ENCODE measurements at places on chromosomes 2 and 18. TPM values are rescaled to one million over a fixed set of nuclear protein-coding genes. Genes with fewer than 3 reads are reported as not detected.
A peak's percentile ranks its signal among the peaks of the same experiment; 100 is the strongest.

The MC5R gene
- not detected for total RNA-seq

The ASTL gene
- total RNA-seq, result not detected

The GAREM2 gene
- total RNA-seq, result 1.7 TPM

The BMP10 gene
- not detected for total RNA-seq

The STEAP3 gene
- 26.3 TPM for total RNA-seq

The VWC2L gene
- total RNA-seq, result not detected

The MALL gene
- total RNA-seq, result 32.4 TPM

The SPP2 gene
- not detected for total RNA-seq

The TAF4B gene
- total RNA-seq, result 2.8 TPM

The GPAT2 gene
- 11.0 TPM for total RNA-seq

DNA sequence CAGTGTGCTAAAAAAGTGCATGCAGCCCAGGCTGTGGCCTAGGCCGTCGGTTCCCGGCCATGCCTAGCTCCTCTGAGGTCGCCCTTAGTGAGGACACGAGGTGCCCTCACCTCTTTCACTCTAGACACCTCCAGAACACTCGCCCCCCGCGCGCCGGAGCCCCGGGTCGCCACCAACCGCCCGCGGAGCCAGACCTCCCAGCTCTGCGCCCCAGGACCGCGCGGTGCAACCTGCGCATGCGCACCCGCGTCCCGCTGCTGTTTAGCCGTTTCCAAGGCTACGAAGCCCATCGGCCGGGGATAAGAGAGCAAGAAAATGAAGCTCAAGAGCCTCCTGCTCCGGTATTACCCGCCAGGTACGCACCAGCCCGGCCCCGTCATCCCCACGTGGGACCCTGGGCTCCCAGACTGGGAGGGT is at the start of gene DAW1:
DAW1 (plus strand) TSS at position 257 of the 417 bp plus-strand sequence; CDS start at position 316, 59 bp downstream.
- DNase-seq, result peak; percentile 62
- H3K27ac ChIP-seq, result peak within 1 kb of the TSS; percentile 55
- H3K4me3 ChIP-seq, result peak within 1 kb of the TSS; percentile 45
- no peaks in the 10 kb centered on the region for H3K36me3 ChIP-seq
- peaks cover 9% of the 10 kb centered on the region for H3K4me1 ChIP-seq
- H3K27me3 ChIP-seq, result no peaks in the 10 kb centered on the region

DNA sequence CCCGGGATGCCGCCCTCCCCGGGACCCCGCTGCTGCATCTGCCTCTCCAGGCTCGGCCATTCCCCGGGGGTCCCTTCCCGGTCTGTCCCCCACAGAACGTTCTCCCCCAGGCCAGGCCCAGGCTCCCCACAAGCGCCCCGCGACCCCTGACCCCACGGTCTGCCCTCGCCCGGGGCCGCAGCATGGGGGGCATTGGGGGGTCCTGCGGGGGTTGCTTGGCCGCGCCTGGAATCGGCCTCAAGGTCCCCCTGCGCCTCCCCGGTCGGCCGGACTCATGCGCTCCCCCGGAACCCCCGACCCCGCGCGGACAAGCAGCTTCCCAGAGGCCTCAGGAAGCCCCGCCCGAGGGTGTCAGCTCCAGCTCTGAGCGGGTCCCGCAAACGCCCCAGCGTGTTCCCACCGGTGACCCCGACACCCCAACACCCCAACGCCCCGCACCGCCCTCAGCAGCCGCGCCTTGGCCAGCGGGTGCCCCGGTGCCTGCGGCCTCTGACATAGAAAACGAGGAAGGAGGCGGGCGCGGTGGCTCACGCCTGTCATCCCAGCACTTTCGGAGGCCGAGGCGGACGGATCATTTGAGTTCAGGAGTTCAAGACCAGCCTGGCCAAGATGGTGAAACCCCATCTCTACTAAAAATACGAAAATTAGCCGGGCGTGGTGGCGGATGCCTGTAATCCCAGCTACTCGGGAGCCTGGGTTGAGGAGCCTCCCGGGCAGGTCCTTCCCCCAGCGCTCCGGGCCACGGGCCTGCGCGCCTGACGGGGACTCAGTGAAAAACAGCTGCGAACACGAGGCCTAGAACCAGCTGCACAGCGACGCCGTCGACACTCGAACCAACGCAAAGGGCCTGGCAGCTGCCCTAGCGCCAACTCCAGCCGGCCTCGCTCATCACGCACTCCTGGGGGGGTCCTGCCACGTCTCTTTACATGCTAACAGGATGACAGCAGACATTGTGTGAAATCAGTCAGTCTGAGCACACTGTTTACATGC is 61.8 kb upstream of the CTDP1 start:
- H3K4me3 ChIP-seq, result no peak overlapping the region
- no peak overlapping the region for H3K27ac ChIP-seq
- peaks cover 48% of the 10 kb centered on the region for H3K27me3 ChIP-seq
- H3K4me1 ChIP-seq, result no peaks in the 10 kb centered on the region

GRCh38 chr2:10297959-10298531 is 4.7 kb upstream of the HPCAL1 start:
- H3K27me3 ChIP-seq, result no peaks in the 10 kb centered on the region
- peak overlapping the region; percentile 88 for H3K27ac ChIP-seq
- peak overlapping the region; percentile 1 for H3K4me3 ChIP-seq
- DNase-seq, result peak; percentile 84

DNA sequence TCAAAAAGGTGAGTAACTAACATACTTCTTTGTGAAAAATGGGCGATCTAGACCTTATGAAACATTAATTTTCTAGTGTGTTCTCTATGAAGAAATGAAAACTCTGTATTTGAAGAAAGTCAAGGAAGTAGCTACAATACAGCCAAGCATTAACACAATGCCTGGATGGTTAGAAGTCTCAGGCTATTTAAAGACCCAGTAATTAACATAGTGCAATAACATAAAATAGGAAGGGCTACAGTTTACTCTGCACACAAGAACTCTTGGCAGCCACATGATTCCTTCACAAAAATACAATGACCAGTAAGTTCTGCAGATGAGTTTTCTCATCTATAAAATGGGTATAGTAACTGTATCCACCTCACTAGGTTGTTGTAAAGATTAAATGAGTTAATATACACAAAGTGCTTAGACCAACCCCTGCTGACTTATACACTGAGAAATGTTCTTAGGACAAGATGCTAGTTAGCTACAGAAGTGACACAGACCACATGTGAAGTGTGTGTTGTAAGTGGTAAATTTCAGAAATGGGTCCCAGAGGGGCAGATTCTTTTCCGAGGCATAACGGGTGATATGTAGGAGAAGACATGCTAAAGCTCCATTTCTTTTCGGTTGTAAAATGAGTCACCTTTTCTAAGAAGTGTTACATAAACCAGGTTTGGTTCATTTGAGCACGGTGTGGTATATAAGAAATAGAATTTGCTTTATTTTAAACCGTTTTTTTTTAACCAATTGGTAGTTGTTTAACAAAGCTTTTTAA is 61.8 kb downstream of the CXCR4 start:
- DNase-seq, result no peak
- no peak overlapping the region for H3K4me3 ChIP-seq
- no peak overlapping the region for H3K27ac ChIP-seq

DNA sequence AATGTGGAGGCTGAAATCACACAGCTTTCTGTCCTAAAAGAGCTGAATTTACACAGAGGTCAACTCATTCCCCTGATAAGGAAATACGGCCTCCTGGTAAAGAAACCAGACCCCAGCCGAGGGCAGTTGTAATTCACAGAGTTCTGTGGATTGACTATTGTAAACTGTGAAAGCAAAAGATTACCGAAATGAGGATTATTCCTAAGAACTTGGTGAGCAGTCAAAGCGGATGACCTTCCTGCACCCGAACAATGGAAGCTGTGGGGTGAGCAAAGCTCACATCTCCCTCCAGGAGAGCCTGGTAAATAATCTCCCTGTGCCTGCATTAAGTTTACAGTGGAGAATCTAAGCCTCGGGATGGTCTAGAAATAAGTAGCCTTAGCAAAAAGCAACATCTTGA is 138.2 kb upstream of the PXDN start:
- H3K4me3 ChIP-seq, result no peak overlapping the region
- H3K27ac ChIP-seq, result no peak overlapping the region
- H3K27me3 ChIP-seq, result peaks cover 86% of the 10 kb centered on the region
- no peaks in the 10 kb centered on the region for H3K36me3 ChIP-seq
- DNase-seq, result no peak
- H3K4me1 ChIP-seq, result no peaks in the 10 kb centered on the region

GRCh38 chr2:69689466-69689865 is 45.9 kb upstream of the AAK1 start:
- no peaks in the 10 kb centered on the region for H3K36me3 ChIP-seq
- no peaks in the 10 kb centered on the region for H3K27me3 ChIP-seq
- no peak overlapping the region for H3K4me3 ChIP-seq
- DNase-seq, result no peak

- no peak overlapping the region for H3K4me3 ChIP-seq
- H3K4me1 ChIP-seq, result no peaks in the 10 kb centered on the region
- DNase-seq, result peak; percentile 69
- no peaks in the 10 kb centered on the region for H3K27me3 ChIP-seq
- H3K27ac ChIP-seq, result no peak overlapping the region
- H3K36me3 ChIP-seq, result no peaks in the 10 kb centered on the region
Observed at GRCh38 chr2:195622966-195623365, 34.1 kb upstream of the SLC39A10 start.

DNA sequence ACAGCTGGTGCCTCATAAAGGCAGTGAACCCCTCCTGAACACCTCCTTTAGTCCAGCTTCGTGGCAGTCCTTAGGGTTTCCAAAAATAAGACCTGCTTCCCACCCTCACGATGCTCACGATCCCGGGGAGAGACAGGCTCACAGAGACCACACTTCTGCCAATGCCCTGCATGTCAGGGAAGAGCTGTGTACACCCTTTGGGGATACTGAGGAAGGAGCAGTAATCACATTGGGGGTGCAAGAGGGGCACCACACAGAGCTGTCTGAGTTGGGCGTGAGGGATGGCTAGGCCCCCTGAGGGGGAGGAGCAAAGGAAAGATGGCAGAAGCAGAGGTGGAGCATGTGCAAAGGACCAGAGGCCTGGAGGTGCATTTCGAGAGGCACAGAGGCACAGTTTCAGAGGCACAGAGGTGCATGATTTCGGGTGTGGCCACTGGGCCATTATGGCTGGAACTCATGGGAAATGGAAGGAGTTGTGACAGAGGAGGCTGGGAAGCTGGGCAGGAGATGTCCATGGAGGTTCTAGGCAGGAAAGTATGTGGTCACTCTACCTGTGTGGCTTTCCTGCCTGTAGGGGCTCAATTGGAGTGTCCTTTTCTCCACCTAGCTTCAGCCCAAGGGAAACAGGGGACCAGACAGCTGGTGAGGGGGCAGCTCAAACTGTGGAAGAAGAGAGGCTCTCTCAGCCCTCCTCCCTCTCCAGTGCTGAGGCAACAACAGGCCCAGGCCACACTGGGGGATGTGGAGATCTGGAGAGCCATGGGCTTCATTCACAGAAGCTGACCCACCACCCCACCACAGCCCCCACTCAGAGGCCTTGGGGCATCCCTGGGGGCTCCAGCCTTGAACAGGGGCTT is 115.9 kb downstream of the CAPN13 start:
- H3K27me3 ChIP-seq, result peaks cover 4% of the 10 kb centered on the region
- no peaks in the 10 kb centered on the region for H3K4me1 ChIP-seq
- H3K36me3 ChIP-seq, result no peaks in the 10 kb centered on the region
- DNase-seq, result no peak
